Activated CD4-positive, alpha-beta T cell treated with anti-CD3 and anti-CD28 coated beads, Interleukin-2, amount 10 ng/mL, durations not matched to agents 7 days and 5 days (primary cell): ENCODE measurements at places on chromosomes 12 and 14. TPM values are rescaled to one million over a fixed set of nuclear protein-coding genes. Genes with fewer than 3 reads are reported as not detected.
A peak's percentile ranks its signal among the peaks of the same experiment; 100 is the strongest.

- no peak overlapping the region for H3K4me3 ChIP-seq
- no peaks in the 10 kb centered on the region for H3K4me1 ChIP-seq
- H3K27me3 ChIP-seq, result no peaks in the 10 kb centered on the region
These were observed 67.9 kb upstream of the PDZRN4 start for GRCh38 chr12:41120211-41120610.

The CCDC184 gene
- total RNA-seq, result 0.22 TPM

GRCh38 chr14:71541973-71542690, 390.1 kb upstream of the RGS6 start:
- no peak overlapping the region for H3K4me3 ChIP-seq
- H3K4me1 ChIP-seq, result peaks cover 11% of the 10 kb centered on the region
- H3K27me3 ChIP-seq, result no peaks in the 10 kb centered on the region
- peaks cover 3% of the 10 kb centered on the region for H3K36me3 ChIP-seq
- no peak overlapping the region for H3K27ac ChIP-seq
- DNase-seq, result no peak

- no peak within 1 kb of the TSS for H3K27ac ChIP-seq
- H3K27me3 ChIP-seq, result peaks cover 60% of the 10 kb centered on the region
- DNase-seq, result no peak
- peak within 1 kb of the TSS; percentile 32 for H3K4me3 ChIP-seq
These were observed at the start of gene STXBP6 for GRCh38 chr14:25049568-25050268. TSS of gene STXBP6 (minus strand) at chr14:25050147. CDS start at chr14:24974818, 75,329 bp downstream.

- H3K36me3 ChIP-seq, result no peaks in the 10 kb centered on the region
- no peak for DNase-seq
- H3K27ac ChIP-seq, result no peak overlapping the region
These were observed 125.6 kb downstream of the RGS6 start for GRCh38 chr14:72057701-72058285.

The KRT71 gene
- not detected for total RNA-seq

The PROX2 gene
- not detected for total RNA-seq

DNA sequence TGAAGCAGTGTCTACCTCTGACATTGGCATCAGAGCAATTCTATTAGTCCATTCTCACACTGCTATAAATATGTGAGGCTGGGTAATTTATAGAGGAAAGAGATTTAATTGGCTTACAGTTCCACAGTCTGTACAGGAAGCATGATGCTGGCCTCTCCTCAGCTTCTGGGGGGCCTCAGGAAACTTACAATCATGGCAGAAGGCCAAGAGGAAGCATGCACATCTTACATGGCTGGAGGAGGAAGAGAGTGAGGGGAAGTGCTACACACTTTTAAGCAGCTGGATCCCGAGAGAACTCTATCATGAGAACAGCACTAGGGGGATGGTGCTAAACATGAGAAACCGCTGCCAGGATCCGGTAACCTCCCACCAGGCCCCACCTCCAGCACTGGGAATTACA, 25.7 kb upstream of the SEL1L start:
- H3K27ac ChIP-seq, result no peak overlapping the region
- no peaks in the 10 kb centered on the region for H3K4me1 ChIP-seq
- H3K27me3 ChIP-seq, result peaks cover 8% of the 10 kb centered on the region
- no peak for DNase-seq

DNA sequence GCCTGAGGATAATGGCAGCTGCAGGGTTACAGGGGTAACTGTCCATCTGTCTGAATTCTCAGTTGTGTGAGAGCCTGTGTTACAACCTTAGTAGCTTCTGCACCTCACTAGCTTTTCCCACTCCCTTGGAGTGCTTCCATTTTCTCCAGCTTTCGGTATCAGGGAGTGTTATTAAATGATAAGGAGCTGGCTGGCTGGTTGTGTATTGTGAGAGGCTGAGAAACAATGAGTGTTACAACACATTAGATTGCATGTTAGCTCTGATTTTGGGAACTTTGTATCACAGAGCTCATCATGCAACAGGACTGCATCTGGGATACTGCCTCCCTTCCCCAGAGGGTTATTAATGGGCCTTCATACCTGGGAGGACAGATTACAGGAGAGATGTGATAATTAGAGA, 723.7 kb downstream of the DIO2 start:
- DNase-seq, result no peak
- no peaks in the 10 kb centered on the region for H3K36me3 ChIP-seq
- no peak overlapping the region for H3K4me3 ChIP-seq
- H3K27ac ChIP-seq, result no peak overlapping the region
- no peaks in the 10 kb centered on the region for H3K4me1 ChIP-seq

DNA sequence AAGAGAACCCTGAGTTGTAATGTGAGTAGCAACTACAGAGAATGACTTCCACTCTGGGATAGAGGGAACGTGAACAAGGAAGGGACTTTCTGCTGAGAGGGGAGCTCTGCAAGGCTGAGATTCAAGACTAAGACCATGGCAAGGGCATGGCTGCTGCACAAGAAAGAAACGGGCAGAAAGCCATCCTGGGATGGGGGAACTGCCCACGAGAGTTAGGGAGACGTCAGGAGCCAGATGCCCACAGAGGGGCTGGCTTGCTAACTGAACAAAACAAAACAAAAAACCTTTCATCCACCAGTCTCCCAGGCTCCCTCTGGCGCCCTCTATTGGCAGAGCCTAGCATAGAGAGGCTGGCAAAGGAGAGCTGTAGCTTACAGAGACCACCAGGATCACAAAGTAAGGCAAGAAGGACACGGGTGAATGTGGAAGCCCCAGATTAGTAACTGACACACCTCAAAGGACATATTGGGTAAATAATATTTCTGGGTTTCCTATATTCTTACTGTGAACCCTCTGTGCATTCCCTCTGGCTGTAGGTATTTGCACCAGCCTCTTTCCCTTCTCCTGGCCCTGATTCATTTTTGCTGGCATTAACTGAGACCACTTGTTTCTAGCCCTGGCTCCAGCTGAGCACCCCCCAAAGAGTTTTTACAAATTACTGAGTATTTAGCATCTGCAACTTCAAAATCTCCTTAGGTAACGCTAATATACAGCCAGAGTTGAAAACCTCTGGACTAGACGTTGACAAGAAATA, 338.3 kb downstream of the EMP1 start:
- no peak overlapping the region for H3K4me3 ChIP-seq
- DNase-seq, result peak; percentile 60
- H3K27me3 ChIP-seq, result peaks cover 13% of the 10 kb centered on the region
- H3K36me3 ChIP-seq, result no peaks in the 10 kb centered on the region
- H3K27ac ChIP-seq, result no peak overlapping the region
- H3K4me1 ChIP-seq, result peaks cover 2% of the 10 kb centered on the region

GRCh38 chr14:105487449-105487985, 831 bp downstream of the CRIP1 start:
- H3K27me3 ChIP-seq, result peaks cover 2% of the 10 kb centered on the region
- H3K4me1 ChIP-seq, result peaks cover 44% of the 10 kb centered on the region
- H3K27ac ChIP-seq, result peak overlapping the region; percentile 92
- DNase-seq, result peak; percentile 79

The GPR132 gene
- 46.6 TPM for total RNA-seq

DNA sequence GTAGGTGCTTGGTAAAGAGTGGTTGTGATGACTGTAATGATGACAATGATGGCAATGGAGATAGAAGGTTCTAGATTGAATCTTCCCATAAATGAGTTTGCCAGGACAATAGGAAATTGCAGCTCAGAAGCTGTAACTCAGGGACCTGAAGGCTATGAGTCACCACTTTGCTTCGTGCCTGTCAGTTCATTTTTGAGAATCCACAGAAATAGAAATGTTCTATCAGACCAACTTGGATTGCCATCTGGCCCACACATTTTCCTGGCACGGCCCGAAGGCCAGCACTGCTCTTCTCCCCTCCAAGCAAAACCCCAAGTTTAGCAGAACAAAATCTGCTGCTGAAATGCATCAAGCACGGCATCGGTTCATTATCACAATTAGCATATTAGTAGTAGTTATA, 1127.0 kb downstream of the BCL11B start:
- H3K4me1 ChIP-seq, result peaks cover 46% of the 10 kb centered on the region
- DNase-seq, result no peak
- no peak overlapping the region for H3K27ac ChIP-seq
- peaks cover 14% of the 10 kb centered on the region for H3K36me3 ChIP-seq

GRCh38 chr14:56142314-56142713, 24.1 kb downstream of the PELI2 start:
- H3K4me3 ChIP-seq, result no peak overlapping the region
- peaks cover 2% of the 10 kb centered on the region for H3K4me1 ChIP-seq
- no peak for DNase-seq

- H3K27me3 ChIP-seq, result peaks cover 5% of the 10 kb centered on the region
- no peak overlapping the region for H3K27ac ChIP-seq
- no peak overlapping the region for H3K4me3 ChIP-seq
- no peak for DNase-seq
- no peaks in the 10 kb centered on the region for H3K4me1 ChIP-seq
These were observed 60.1 kb upstream of the PYGL start for GRCh38 chr14:51004352-51004800.

The TAS2R10 gene
- total RNA-seq, result 0.25 TPM

The RTN1 gene
- total RNA-seq, result not detected

- no peaks in the 10 kb centered on the region for H3K27me3 ChIP-seq
- H3K4me3 ChIP-seq, result peak overlapping the region; percentile 93
- H3K36me3 ChIP-seq, result peaks cover 46% of the 10 kb centered on the region
- peaks cover 47% of the 10 kb centered on the region for H3K4me1 ChIP-seq
These were observed 551 bp downstream of the RAP1B start for GRCh38 chr12:68611094-68611805.

DNA sequence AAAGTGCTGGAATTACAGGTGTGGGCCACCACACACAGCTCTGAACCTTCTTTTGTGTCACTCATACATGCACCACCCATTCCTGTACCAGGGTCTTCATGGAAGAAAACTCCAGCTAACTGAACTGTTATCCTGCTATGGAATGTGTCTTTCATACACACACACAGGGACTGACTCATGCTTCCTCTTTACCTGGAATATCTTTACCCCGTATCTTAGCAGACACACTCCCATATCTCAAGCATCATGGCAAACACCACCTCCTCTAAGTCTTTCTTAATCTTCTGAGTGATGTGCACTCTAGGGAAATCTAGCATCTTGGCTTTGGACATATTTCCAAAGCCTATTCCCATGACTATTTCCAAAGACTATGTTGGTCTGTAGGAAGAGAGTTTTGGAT, 35.0 kb upstream of the DTX1 start:
- no peaks in the 10 kb centered on the region for H3K36me3 ChIP-seq
- no peak overlapping the region for H3K4me3 ChIP-seq
- H3K27me3 ChIP-seq, result peaks cover 5% of the 10 kb centered on the region
- DNase-seq, result no peak

The SIX6 gene
- not detected for total RNA-seq

DNA sequence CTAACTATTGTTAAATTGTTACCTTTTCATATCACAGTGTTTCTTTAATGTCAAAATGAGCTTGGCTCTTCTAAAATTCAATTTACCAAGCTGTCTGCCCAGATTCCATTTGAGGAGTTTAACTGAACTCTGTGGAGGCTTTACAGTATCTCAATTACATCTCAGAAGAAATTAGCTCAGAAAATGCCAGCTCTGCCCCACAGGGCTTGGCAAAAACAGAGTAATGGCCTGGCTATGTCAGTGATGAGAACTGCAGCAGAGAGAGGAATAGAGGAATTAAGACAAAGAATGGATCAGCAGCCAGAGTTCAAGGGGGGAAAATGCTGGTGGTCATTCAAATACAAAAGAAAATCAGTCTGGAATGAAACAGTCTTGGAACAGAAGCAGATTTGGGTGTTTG, 15.8 kb upstream of the TMTC1 start:
- no peak overlapping the region for H3K27ac ChIP-seq
- no peaks in the 10 kb centered on the region for H3K27me3 ChIP-seq
- no peaks in the 10 kb centered on the region for H3K36me3 ChIP-seq

The FOXG1 gene
- not detected for total RNA-seq

The FAM181A gene
- total RNA-seq, result not detected

GRCh38 chr12:7099290-7099996, 7.2 kb upstream of the C1R start:
- no peak for DNase-seq
- H3K27me3 ChIP-seq, result no peaks in the 10 kb centered on the region
- peaks cover 24% of the 10 kb centered on the region for H3K4me1 ChIP-seq
- no peak overlapping the region for H3K27ac ChIP-seq
- H3K4me3 ChIP-seq, result no peak overlapping the region

GRCh38 chr14:41313196-41313595, 293.5 kb upstream of the LRFN5 start:
- H3K27me3 ChIP-seq, result no peaks in the 10 kb centered on the region
- no peaks in the 10 kb centered on the region for H3K36me3 ChIP-seq
- no peak overlapping the region for H3K27ac ChIP-seq
- no peaks in the 10 kb centered on the region for H3K4me1 ChIP-seq
- no peak for DNase-seq

The ITFG2 gene
- 43.5 TPM for total RNA-seq

GRCh38 chr14:96999654-97000155, 202.5 kb downstream of the VRK1 start:
- no peaks in the 10 kb centered on the region for H3K27me3 ChIP-seq
- DNase-seq, result no peak
- no peaks in the 10 kb centered on the region for H3K36me3 ChIP-seq
- H3K4me3 ChIP-seq, result no peak overlapping the region

GRCh38 chr14:31307618-31308017, 100.0 kb upstream of the HECTD1 start:
- no peak overlapping the region for H3K4me3 ChIP-seq
- peaks cover 5% of the 10 kb centered on the region for H3K36me3 ChIP-seq
- H3K4me1 ChIP-seq, result no peaks in the 10 kb centered on the region
- H3K27ac ChIP-seq, result no peak overlapping the region
- DNase-seq, result no peak

DNA sequence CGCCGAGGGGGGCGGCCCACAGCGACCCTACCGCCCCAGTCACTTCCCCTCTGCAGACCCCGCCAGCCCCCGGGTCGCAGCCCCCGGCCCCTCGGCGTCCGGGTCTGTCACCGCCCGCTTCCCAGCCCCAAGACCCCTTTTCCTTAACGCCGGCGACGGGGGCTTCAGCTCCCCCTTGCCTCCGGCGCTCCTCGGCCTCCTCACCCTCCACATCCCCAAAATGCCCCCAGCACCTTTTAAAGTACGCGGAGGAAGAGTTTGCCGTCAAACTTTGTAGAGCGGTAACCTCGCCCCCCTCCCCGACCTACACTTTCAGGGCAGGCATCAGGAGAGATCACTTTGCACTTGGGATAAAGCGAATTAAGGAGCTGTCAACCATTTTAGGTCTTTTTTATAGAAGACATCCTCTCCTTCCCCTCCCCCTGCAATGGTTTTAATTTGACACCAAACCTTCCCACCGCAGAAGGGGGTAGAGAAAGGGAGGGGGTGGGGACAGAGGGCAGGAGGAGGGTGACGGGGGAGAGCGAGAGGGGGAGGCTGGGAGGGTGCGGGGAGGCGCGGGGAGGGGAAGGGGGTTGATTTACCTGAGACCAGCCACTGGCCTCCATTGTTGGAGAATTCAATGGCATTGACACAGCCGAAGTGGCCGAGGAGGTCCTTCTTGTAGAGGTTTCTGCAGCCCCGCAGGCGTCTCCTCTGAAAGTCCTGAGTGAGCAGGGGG, 578 bp downstream of the DCAF5 start:
- peaks cover 40% of the 10 kb centered on the region for H3K4me1 ChIP-seq
- peak overlapping the region; percentile 95 for H3K27ac ChIP-seq
- peaks cover 23% of the 10 kb centered on the region for H3K27me3 ChIP-seq
- peak overlapping the region; percentile 83 for H3K4me3 ChIP-seq

GRCh38 chr14:61042220-61042619, 61.2 kb downstream of the SLC38A6 start:
- DNase-seq, result no peak
- no peak overlapping the region for H3K4me3 ChIP-seq
- peaks cover 12% of the 10 kb centered on the region for H3K4me1 ChIP-seq
- no peaks in the 10 kb centered on the region for H3K27me3 ChIP-seq
- H3K36me3 ChIP-seq, result no peaks in the 10 kb centered on the region

The SPIC gene
- total RNA-seq, result not detected
